ENCODE measurements at places on chromosomes 12 and 14. TPM values are rescaled to one million over a fixed set of nuclear protein-coding genes. Genes with fewer than 3 reads are reported as not detected.

DNA sequence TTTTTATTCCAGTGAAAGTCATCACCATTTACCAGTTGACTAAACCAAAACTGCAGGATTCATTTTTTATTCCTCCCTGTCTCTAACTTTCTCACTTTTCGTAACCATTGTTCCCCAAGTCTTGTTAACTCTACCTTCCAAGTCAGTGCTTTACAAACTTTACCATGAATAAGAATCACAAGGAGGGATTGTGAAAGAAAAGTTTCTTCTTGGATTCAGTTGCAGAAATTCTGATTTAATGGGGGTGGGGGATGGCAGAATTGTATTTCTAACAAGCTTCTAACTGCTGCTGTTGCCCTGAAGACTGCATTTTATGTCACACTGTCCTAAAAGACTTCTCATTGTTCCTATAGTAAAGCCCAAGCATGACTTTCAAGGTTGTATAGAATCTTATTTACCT is 5.0 kb upstream of the RAB21 start:
- no peak for DNase-seq

DNA sequence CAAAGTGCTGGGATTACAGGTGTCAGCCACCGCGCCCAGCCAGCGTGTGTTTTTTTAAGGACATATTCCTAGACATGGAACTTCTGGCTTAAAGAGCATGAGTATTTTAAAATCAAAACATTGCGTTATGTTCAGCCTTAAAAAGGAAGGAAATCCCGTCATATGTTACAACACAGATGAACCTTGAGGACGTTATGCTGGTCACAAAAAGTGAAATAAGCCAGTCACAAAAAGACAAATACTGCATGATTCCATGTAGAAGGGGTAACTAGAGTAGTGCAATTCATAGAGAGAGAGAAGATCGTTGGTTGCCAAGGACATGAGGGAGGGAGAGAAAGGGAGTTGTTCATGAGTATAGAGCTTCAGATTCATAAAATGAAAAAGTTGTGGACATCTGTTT is 53.9 kb downstream of the ACACB start:
- DNase-seq: peak; percentile 15

TTC9 gene
- polyA plus RNA-seq: 0.06 TPM

- DNase-seq: peak; percentile 99
Measured at GRCh38 chr12:14885718-14886221, at the start of gene MGP. TSS of gene MGP (minus strand) at chr12:14885854. CDS start at chr12:14885791, 63 bp downstream.

SYNE2 gene
- polyA plus RNA-seq: 16.0 TPM

DNA sequence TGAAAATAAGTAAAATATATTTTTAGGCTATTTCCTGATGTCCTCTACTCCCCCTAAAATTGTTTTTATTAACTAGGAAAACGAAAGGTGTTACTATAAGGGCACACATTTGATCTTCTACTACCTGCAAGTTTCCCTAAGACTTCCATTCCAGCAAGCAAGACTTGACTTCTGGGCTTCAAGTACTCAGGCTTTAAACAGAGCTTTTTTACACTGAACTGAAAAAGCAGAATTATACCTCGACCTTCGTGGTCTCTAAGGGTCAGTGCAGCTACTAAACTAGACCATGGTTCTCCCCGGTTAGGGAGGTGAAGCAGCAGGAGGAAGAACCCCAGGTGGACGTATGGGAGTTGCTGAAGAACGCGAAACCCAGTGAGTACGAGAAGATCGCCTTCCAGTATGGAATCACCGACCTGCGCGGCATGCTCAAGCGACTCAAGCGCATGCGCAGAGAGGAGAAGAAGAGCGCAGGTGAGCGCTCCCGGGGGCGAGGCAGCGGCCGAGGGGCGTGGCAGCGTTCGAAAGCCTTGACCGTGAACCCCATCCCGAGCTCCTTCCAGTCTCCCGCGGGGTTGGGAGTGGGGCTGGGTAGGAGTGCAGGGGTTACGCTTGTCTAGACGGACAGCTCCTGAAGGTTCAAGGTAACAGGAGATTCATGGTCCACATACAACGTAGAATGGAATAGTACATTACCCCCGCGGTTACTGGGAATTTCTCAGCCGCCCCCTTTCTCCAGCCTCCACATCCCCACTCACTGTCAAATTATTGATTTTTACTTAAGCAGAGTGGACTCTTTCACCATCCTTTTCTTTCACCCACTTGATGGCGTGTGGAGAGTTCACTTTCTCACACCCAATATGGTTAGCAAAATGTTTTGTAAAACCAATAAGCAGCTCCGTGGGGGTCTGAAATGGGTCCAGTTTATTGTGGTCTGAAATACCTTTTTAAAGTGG is 47.6 kb downstream of the MYBPC1 start:
- peak; percentile 10 for DNase-seq

DNA sequence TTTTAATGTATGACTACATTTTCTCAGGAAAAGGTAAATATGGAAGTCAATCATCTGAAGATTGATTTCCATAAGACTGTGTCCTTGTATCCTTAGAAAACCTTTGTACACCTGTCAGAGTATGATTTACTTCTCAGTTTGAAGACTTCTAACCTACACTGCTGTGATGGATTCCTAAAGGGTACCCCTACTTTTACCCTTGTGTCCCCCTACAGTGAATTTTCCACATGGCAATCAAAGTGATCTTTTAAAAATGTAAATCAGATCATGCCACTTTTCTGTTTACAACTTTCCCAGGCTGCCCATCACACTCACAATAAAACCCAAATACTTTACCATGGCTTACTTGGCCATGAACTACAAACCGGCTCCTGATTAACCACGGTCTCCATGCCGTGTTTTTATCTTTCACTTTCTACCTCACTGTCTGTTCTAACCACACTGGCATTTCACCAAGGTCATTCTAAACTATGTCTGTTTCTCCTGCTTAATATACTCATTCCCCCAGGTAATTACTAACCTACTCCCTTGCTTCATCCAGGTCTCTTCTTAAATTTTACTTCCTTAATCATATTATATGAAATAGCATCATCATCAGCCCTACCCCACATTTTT is 8.1 kb downstream of the DNAI7 start:
- no peak for DNase-seq

ANKS1B gene
- polyA plus RNA-seq: not detected

GRCh38 chr12:125734137-125734536 is 668.9 kb downstream of the AACS start:
- no peak for DNase-seq

DNA sequence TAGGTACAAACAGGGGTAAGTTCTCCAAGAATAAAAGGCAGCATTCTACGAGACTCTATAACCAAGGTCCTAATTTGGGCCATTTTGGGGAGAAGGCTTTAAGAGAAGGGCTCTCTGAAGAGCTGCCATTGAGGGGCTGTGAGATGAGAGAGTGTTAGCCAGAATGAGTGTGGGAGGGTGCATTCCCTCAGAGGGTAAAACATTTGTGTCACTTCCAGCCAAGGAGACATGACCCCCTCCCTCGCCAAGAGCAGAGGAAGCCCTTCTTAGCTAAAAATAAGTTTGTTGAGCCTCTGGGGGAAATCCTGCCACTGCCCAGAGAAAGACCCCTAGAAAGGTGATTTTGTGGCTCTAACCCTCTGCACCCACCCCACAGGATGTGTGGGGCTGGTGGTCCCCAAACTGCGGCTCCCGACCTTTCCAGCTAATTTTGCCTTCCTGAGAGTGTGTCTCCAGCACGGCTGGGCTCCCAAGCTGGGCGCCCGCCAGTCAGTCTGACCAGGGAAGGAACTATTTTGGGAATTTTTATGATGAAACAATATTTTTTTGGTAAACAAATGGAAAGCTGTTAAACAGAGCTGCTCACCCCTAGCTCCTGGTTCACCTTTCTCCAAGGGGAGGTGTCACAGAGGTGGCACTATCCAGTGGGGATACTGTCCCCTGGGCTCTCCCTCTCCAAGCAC is 65.9 kb upstream of the JDP2 start:
- DNase-seq: no peak

PLA2G1B gene
- not detected for polyA plus RNA-seq

GRCh38 chr12:34526946-34527345 is 504.6 kb downstream of the ALG10 start:
- DNase-seq: no peak

CLEC4A gene
- 0.52 TPM for polyA plus RNA-seq

DNA sequence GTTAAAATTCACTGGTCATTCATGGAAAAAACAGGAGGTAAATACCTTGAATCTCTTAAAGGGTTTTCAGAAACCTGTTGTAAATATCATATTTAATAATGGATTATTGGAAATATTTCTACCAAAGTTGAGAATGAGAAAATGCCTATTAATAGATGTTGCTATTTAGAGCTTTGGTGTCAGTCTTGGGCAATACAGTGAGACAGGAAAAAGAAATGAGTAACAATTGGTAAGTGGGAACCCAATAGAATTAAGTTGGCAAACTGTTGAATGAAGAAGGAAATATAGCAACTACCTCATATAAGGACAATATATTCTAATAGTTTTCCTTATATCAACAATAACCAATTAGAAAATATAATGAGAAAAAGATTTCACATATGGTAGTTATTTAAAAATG is 78.0 kb downstream of the ATF7IP start:
- DNase-seq: peak; percentile 41

KRT6C gene
- not detected for polyA plus RNA-seq

NDUFB1 gene
- polyA plus RNA-seq: 135 TPM

- DNase-seq: no peak
Measured at GRCh38 chr14:33016613-33017012, 77.9 kb downstream of the NPAS3 start.

- DNase-seq: no peak
Measured at GRCh38 chr14:87869619-87870583, 123.1 kb downstream of the GALC start.

GRCh38 chr12:26571560-26571959 is 261.4 kb downstream of the ITPR2 start:
- DNase-seq: no peak

GRCh38 chr12:121060149-121061001 is 21.3 kb upstream of the OASL start:
- peak; percentile 78 for DNase-seq

LBHD2 gene
- polyA plus RNA-seq: not detected

MYH6 gene
- not detected for polyA plus RNA-seq

DNA sequence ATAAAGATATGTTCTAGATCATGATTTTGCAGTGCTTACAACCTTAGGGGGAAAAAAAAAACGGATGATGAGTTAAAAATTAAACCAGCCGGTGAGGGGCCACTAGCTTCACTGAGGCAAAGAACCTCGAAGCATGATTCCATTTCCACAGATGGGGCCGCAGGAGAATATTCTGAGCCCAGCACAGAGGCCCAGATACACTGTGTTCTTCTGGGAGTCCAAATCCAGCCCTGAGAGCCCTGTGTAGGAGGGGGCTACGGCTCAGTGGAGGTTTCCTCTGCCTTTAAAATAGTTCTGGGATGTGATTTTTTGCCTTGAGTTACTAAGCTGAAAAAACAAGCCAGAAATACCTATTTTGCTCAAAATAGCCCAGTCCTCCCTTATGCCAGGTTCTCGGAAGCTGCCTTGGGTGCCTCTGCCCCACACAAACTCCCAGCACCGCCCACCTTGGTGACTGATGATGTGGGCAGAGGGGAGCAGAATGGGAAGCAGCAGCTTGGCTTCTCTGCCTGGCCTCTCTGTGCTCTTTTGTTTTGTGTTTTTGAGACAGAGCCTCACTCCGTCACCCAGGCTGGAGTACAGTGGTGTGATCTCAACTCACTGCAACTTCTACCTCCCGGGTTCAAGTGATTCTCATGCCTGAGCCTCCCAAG is 105.4 kb upstream of the BCL2L14 start:
- DNase-seq: no peak

DNA sequence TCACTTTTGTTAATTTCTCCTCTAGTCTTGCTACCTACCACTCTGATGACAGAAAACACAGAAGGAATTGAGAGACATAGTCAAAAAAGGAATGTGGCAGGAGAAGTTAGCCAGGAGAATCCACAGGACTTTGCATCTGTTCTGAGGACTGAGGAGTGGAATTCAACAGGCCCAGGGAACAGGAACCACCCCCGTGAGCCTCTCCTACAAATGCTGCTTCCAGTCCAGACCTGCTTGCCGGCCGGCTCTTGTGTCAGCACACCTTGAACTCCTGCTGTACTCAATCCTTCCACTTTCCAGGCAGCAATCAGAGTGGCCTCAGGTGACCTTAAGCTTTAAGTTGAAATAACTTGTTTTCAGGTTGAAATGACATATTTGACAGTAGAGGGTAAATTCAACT is 903.1 kb downstream of the BCL11B start:
- DNase-seq: no peak

DNA sequence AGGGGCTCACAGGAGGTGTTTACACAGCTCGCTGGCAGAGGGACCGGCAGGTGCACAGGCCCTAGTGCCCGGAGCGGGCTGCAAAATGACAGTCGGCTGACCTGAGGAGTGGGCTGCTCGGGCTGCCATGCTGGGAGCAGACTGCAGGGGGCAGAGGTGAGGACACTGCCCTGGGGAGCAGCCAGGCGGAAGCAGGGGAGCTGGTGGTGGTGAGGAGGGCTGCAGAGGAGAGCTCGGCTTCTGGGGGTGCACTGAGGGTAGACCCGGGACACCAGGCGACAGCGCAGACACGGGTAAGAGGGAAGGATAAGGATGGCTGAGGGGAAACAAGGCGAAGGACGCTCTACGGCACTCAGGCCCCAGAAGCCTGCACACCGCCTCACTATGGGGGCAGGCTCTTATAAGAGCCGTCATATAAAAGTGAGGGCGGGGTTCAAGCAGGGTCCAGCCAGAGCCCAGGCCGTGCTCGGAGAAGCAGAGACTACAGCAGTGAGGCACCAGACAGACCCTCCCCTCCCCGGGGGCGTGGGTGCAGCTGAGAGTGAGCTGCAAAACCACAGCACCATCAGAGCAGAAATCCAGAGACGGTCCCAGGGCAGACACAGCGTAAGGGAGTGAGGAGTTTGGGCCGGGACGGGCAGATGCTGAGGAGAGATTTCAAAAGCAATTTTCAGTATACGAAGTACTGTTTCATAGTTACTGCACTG is 62.5 kb downstream of the CCDC88C start:
- no peak for DNase-seq

BEGAIN gene
- polyA plus RNA-seq: not detected

PDE3A gene
- polyA plus RNA-seq: 12.9 TPM

SSPN gene
- 1.3 TPM for polyA plus RNA-seq

KRT73 gene
- polyA plus RNA-seq: not detected

FGF6 gene
- not detected for polyA plus RNA-seq

BLOC1S1 gene
- polyA plus RNA-seq: 197 TPM

GRCh38 chr12:19615384-19615725 is 176.1 kb downstream of the AEBP2 start:
- no peak for DNase-seq

Measured in endothelial cell of umbilical vein (primary cell).